ENCODE measurements at places on chromosomes 4 and X.
A peak's percentile ranks its signal among the peaks of the same experiment; 100 is the strongest.

DNA sequence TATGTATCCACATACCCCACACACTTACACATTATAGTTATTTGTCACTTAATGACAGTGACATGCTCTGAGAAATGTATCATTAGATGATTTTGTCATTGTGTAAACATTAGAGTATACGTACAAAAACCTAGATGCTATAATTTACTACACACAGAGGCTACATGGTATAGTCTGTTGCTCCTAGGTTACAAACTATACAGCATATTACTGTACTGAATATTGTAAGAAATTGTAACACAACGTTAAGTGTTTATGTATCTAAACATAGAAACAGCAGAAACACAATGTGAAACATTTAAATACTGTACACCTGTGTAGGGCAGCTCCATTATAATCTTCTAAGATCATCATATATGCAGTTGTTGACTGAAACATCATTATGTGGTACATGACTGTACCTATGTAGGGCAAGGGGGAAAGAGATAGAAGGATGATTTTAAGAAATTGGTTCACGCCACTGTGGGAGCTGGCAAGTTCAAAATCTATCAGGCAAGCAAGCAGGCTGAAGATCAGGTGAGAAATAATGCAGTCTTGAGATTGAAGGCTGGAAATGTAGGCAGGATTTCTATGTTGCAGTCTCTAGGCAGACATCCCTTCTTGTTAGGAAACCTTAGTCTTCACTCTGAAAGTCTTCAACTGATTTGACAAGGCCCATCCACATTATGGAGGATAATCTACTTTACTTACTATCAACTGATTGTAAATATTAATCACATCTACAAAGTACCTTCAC lies 78.0 kb upstream of the CPEB2 start:
- no peak for DNase-seq

GRCh38 chrX:139213241-139213709 lies 317.3 kb upstream of the F9 start:
- DNase-seq, result no peak

DNA sequence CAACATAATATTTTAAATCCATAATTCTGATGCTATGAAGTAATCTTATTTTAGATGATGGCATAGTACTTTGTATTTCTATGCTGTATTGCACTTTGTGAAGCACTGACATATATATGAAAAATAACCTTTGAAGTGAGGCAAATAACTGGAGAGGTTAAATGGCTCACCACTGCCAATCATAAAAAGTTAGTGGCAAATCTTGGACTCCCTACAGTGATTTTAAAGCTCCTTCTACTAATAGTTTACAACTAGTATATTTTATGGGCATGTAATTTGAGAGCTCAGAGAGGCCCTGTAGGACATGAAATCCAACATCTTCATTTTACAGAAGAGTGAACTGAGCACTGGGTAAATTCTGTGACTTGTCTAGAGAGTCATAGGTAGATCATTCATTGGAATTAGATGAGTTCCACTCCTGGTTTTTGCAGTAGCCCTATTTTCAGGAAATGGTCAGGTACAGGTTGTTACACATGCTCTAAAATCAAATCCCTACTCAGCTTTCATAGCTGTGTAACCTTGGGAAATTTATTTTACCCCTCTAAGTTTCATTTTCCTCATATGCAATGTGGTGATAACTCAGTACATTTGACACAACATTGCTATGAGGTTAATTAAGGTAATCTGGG lies 804 bp upstream of the GC start:
- no peak for DNase-seq

- peak; percentile 83 for DNase-seq
Measured at GRCh38 chr4:104490770-104491480, 3.8 kb downstream of the CXXC4 start.

DNA sequence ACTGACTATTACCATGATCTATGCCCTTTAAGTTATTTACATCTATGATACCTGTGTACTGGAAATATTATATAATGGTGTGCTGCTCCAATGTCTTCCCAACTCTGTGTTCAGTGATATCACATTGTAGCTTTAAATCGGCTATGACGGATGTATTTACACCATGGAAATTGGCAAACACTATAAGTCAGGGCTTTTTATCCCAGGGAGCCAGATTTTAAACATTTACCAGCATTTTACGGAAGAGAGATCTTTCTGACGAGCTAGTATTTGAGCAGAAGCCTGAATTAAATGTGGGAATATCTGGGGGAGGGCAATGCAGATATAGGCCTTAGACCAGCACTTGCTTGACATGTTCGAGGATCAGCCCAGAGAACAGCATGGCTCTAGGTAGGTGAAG lies 7.7 kb upstream of the PGM2 start:
- no peak for DNase-seq

GRCh38 chr4:38315286-38315685 lies 348.7 kb upstream of the KLF3 start:
- DNase-seq, result no peak

- no peak for DNase-seq
Measured at GRCh38 chr4:183012879-183013729, 86.0 kb upstream of the WWC2 start.

DNA sequence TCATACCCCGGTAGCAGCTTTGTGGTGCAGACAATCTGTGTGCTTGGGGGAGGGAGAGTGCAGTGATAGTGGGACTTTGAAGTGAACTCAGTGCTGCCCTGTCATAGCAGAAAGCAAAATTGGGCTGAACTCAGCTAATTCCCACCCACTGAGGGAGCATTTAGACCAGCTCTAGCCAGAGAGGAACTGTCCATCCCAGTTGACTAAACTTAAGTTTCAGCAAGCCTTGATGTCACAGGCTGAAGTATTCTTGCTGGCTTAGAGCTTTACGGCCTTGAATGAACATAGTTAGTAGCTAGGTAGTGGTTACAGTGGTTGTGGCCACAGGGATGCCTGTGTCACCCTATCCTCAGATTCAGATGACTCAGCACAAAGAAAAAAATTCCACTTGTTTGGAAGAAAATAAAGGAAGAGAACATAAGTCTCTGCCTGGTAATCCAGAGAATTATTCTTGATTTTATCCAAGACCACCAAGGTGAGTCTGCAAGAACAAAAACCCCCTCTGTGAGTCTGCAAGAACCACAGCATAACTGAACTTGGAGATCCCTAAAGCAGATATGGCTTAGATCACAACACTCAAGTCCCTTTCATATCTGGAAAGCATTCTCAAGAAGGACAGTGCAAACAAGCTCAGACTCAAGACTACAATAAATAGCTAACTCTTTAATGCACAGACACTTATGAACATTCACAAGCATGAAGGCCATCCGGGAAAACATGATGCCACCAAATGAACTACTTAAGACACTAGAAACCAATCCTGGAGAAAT lies 39.4 kb downstream of the ADH7 start:
- DNase-seq, result no peak

DNA sequence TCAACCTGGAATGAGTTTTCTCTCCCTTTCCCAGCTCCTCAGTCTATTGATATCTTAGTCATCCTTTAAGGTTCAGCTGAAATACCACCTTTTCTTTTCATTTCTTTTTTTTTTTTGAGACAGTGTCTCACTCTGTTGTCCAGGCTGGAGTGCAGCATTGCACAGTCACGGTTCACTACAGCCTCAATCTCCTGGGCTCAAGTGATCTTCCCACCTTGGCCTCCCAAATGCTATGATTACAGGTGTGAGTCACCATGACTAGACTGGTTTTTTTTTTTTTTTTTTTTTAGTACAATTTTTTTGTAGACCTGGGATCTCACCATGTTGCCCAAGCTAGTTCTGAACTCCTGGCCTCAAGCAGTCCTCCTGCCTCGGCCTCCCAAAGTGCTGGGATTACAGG lies 28.9 kb downstream of the AFF1 start:
- no peak for DNase-seq

- DNase-seq, result no peak
Measured at GRCh38 chrX:93932471-93933220, 258.6 kb downstream of the FAM133A start.

GRCh38 chr4:8171984-8172924 lies 13.6 kb upstream of the ABLIM2 start:
- DNase-seq, result no peak

- no peak for DNase-seq
Measured at GRCh38 chrX:14235004-14235403, 205.3 kb upstream of the GEMIN8 start.

DNA sequence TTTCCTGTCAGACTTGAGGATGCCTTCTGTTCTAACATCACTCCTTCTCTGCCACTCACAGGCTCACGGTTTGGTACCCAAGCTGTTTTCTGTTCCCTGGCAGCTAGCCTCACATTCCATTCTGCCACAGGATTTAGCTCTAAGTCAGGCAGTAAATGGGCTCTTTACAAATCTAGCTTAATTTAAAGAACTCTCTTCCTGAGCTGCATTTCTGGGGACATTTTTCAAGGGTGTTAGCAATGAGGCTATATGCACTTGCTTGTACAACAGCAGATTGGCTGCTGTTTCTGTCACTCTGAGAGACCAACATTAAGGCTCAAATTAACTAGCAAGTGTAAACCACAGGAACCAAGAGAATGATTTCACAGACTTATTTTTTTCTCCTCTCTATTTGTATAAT lies 337.8 kb upstream of the NOCT start:
- no peak for DNase-seq

- DNase-seq, result no peak
Measured at GRCh38 chr4:124415146-124415545, 297.4 kb downstream of the ANKRD50 start.

GRCh38 chr4:15833801-15834200 lies 55.7 kb downstream of the CD38 start:
- DNase-seq, result no peak

DNA sequence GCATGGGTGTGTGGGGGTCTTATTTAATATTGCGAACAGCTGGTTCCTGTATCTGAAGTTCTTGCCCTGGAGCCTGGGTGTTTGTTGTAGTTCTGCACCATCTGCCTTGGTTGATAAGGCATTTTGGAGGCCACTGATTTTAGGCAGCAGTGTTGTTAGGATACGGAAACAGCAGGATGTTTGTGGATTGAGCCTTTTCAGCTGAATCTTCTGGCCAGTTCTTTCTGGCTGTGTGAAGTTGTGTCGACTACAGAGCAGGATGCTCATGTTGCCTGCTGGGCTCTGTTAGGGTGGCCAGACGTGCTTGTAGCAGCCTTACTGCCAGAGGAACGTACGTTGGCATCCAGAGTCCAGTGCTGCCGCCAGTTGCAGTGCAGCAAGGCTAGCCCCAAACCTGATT lies 134.2 kb downstream of the PTTG2 start:
- no peak for DNase-seq

GRCh38 chr4:77159806-77160205 lies 2.8 kb downstream of the CCNG2 start:
- DNase-seq, result no peak

DNA sequence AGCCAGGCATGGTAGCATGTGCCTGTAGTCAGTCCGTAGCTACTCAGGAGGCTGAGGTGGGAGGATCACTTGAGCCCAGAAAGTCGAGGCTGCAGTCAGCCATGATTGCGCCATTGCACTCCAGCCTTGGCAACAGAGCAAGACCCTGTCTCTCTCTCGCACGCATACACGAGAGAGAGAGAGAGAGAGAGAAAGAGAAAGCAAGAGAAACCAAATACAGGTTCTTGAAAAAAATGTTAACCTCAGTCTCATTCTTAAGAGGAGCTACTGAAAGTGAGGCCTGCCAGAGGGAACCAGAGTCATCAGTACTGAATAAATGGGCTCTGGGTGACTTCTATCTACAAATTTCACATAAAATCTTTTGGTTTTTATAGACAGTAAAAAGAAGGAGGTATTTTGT lies 42.9 kb downstream of the KIAA0232 start:
- no peak for DNase-seq

DNA sequence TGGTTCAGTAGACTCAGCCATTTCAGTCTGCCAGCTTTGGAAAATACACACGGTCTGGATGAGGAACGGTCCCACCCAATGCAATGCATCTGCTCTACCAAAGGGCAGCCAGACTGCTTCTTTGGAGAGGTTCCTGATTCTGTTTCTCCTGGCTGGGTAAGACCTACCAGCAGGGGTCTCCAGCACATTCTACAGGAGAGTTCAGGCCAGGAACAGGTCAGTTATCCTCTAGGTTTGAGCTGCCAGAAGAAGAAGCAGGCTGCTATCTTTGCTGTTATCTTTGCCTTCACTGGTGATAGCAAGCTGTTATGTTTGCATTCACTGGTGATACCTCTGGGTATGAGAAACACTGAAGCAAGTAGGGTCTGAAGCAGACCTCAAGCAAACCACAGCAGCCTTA lies 45.5 kb upstream of the PBDC1 start:
- no peak for DNase-seq

DNA sequence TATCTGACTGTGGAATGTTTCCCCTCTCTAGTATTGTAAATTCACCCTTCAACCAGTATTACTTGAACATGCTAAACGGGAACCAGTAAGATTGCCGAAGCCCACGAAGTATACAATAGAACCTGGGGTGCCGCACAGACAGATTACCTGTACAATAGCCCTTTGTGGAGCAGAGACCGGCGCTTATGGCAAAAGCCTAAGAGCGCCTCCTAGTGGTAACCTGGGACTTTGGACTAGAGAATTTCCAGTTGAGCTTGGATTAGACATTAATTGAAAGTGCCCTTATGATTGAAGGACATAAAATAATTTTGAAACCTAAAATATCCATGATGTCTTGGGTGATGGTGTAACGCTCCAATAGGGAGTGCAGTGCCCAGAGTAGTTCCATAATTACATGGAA lies 14.1 kb downstream of the ZNF157 start:
- DNase-seq, result peak; percentile 55

- DNase-seq, result no peak
Measured at GRCh38 chr4:1342003-1342402, 5.0 kb upstream of the UVSSA start.

DNA sequence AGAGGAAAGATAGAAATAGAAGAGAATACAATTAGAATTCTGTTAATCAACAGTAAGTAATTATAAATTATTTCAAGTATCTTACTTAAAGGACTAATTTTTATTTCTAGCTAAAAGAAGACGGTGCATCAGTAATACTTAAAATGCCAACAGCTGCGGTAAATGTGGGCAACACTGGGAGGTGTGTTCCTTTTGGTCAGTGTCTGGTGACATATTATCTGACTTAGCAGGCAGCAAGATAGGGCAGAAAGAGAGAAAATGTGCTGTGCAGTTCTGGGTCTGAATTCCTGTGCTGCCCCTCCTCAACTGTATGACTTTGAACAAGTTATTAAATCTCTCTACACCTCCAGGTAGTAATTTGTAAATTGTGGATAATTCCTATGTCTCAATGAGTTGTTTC lies 120.6 kb downstream of the ZNF827 start:
- DNase-seq, result no peak

- no peak for DNase-seq
Measured at GRCh38 chr4:26021417-26022345, 107.7 kb downstream of the SMIM20 start.

DNA sequence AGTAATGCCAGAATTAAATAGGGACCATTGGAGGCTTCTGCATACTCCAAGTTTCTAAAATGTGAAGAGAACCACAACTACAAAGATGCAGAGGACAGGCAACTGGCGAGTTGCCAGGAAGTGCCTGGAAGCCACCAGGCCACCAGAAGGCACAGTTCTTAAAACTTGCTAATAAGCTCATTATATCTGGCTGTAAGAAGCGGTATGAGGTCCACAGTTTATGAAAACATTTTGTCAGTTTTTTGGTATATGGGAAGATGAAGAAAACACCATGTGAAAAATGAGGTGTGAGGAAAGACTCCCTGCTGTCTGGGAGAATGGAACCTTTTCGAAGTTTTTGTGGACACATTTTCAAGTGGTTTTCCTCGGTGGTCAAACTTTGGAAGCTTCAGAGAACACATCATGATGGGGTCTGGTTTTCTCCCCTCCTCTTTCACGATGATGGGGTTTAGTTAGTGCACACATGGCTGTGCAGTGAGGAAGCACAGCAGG lies 202.7 kb downstream of the NR3C2 start:
- no peak for DNase-seq

Measured in NCI-H1436 (cell line).